Activated T-helper 2 cell treated with anti-CD3 and anti-CD28 coated beads, Interferon-gamma antibody, Interleukin-2, Interleukin-4, amounts not matched to agents 10 μg/mL and 5 μg/mL and 100 μg/mL, durations not matched to agents 14 hours and 24 hours and 36 hours (primary cell): ENCODE measurements at places on chromosomes 12 and 14.
A peak's percentile ranks its signal among the peaks of the same experiment; 100 is the strongest.

DNA sequence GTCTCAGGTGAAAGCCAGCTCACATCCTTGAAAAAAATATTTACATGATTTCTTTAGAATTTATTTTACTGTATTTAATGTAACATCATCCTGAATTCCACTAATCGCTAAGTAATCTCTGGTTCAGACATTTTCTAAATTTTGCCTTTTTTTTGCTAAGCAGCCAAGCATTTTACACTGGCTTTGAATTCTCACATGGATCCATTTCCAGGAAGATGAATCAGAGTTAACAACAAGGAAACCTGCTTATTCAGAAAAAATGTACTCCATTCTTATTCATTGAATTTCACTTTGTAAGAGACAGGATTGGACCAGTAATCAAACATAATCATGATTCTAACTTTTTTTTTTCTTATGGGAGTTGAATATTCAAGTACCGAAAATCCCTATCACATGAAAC is 1785.1 kb upstream of the FLRT2 start:
- no peak for DNase-seq

GRCh38 chr14:63438065-63438757 is 105.0 kb downstream of the PPP2R5E start:
- DNase-seq, result peak; percentile 14

GRCh38 chr14:38704220-38704619 is 398.8 kb downstream of the SEC23A start:
- DNase-seq, result no peak

DNA sequence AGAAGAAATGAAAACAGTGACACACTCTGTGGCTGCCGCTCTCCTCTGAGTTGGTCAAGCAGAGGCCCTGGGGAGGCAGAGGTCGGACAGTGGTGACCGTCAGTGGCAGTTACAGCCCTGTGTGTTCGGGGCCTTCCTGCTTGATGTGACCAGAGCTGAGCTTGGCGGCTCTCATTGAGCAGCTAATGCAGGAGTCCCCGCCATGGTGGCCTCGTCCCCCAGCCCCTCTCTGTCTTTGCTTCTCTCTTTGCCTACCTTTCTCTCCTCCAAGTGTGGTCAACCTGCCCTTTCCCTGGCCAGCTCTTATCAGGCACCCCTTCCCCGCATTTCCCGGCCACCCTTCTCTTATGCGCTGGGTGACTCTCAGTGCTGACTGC is 362.8 kb downstream of the CACNA1C start:
- DNase-seq, result no peak

- no peak for DNase-seq
These were observed 90.6 kb upstream of the LRIG3 start for GRCh38 chr12:59010941-59011340.

DNA sequence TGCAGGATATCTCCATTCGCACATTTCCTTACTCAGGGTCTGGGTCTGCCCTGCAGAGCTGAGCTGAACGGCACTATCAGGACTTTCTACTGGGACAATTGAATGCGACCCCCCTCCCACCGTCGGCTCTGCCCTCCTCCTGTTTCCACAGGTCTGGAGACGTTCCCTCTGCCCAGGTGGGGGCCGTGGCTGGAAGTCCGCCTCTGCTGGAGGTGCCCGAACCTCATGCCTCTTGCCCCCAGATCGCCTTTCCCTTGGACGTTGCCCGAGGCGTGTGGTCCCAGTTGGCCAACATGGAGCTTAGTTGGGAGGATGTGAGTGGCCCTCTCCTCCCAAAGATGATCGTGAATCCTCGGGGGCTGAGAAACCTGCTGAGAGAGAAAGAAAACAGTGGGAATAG is 21.2 kb upstream of the KLC1 start:
- no peak for DNase-seq

- DNase-seq, result no peak
These were observed 883 bp upstream of the CDCA4 start for GRCh38 chr14:105021656-105022275.

- DNase-seq, result no peak
These were observed 246.1 kb upstream of the CCDC196 start for GRCh38 chr14:66240105-66240504.

DNA sequence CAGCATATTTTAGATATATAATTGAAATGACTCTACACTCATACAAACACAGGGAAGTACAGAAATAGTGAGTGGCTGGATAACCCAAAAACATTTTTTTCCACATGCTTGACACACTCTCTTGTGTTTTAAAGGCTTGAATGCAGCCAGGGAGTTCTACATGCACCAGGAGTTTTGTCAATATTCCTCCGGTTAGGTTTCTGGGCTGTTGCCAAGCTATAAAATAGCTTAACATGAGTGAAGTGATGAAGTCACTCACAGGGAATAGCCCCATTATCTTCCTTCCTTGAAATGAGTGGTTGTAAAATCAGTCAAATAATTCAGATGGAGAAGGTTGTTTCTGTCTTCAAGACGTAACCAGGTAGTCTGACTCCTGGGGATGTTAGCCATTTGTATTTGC is 582.7 kb downstream of the SLC6A15 start:
- no peak for DNase-seq

- no peak for DNase-seq
These were observed 30.0 kb downstream of the NUMB start for GRCh38 chr14:73428353-73428824.

DNA sequence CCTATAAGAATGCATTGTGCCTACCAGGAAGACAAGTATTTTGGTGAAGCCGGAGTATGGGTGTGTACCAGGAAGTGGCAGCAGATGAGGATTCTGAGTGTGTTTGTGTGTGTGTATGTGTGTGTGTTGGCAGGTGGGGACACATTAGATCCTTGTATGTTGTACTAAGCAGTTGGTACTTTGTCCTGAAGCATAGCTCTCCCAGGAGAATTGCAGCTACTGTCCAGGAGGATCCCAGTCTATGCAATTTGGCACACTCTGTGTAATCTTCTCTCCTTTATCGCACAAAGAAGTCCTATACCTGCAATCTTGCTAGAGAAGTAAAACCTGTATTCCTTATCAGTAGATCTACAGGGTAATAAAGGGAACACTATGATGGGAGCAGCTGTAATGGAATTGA is 276.5 kb downstream of the PAWR start:
- no peak for DNase-seq

GRCh38 chr12:26101350-26101734 is 23.5 kb downstream of the BHLHE41 start:
- DNase-seq, result no peak

GRCh38 chr12:4628406-4628805 is 20.4 kb downstream of the AKAP3 start:
- no peak for DNase-seq

DNA sequence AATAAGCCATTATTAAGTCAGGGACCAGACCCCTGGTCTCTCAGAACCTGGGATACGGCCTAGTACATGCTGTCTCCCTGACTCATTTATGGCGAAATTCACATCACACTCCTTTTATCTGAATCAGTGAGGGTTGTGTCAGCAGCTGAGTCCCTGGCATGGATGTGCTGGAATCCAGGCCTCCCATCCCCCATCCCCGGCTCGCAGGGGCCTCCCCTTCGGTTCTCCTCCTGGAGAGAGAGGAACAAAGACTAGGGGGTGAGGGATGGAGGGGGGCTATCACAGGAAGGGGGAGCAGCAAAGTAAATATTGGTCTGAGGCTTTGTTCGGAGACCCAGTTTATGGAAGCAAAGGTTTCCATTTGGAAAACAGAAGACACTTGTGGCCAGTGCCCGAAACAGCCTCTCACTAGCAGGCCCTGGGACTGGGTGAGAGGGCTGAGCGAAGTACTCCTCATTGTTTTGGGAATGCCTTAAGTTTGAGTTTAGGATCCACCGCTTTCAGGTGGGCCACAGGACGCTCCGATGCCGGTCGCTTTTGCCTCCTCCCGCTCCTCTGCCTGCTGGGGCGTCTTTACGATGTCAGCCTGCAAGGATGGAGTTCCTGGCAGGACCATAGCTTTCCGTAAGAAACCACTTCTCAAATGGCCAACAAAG is 145.0 kb downstream of the PRKCH start:
- no peak for DNase-seq

DNA sequence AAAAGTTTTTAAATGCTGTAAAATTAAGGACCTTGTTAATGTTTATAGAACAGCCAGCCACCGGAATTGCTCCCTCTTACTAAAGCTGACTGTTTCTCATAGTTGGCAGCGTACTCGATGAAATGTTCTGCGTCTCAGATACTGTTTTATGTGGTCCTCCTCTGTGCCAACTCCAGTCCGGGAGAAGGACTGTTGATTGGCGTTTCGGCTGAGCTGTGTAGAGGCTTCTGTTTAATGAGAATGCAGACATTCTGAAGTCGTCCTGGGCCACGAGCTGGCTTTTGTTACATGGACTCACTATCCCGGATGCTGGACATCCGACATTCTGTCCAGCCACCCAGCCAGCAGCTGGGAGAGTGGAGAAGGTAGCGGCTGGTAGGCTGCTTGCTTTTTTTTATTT is 75.4 kb downstream of the WDR20 start:
- no peak for DNase-seq

DNA sequence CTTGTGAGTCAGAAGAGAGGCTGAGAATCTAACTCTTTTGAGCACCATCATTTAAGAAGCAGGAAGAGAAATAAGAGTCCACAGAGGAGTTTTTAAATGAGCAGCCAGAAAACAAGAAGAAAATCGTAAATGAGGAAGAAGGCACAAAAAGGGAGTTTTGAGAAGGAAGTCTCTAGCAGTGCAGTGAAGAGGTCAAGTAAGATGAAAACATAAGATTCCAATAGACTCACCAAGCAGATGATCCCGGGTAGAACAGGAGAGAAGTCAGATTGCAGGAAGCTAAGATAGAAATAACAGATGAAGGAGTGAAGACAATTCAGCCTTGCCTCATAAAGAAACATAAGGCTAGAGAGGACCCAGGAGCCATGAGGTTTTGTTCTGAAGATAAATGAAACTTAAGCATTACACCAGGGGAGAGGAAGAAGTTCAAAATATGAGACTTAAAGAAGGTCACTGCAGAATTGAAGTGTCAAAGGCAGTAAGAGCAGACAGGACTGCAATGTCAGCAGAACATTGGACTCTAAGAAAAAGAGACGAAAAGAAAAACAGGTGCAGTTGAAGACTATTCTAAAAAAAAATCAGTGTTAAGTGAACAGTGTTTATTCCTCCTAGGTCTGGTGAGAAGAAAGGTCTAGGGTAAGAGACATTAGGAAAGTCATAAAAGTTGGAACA is 229.0 kb downstream of the SEC23A start:
- no peak for DNase-seq

GRCh38 chr14:79101388-79101787 is 931.2 kb downstream of the NRXN3 start:
- DNase-seq, result no peak

DNA sequence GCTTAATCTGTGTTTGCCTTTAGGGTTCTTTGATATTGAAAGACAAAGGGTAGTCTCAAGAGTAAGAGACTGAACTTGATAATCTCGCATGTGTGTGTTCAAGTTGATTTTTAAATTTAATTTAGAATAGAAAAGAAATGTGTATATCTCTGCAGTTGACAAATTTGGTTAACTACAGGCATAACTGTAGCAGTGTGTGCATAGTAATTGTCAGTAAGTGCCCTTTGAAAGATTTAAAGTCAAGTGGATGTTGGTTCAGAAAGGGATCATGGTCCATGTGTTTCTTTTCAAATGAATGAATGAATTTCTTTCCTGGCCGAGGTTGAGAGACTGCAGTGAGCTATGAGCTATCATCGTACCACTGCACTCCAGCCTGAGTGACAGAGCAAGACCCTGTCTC is 49.9 kb upstream of the DYRK2 start:
- DNase-seq, result no peak

- DNase-seq, result no peak
These were observed 33.4 kb upstream of the SYNDIG1L start for GRCh38 chr14:74459289-74459946.

DNA sequence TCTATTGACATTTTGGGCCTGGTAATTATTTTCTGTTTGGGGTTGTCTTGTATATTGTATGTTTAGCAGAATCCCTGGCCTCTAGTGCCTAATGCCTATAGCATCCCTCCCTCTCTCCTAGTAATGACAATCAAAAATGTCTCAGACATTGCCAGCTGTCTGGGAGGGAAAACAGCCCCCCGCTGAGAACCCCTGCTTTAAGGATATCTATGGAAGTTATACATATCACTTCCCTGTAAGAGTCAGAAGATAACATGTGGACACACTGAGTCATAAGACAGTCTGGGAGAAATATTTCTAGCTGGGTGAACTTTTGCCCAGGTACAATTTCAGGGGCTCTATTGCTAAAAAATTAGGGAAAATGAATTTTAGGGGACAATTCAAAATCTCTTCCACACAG is 255.0 kb downstream of the PAWR start:
- no peak for DNase-seq

GRCh38 chr14:105258846-105259245 is 10.5 kb downstream of the BTBD6 start:
- no peak for DNase-seq

GRCh38 chr12:71159878-71160277 is 2.1 kb upstream of the TSPAN8 start:
- DNase-seq, result no peak

DNA sequence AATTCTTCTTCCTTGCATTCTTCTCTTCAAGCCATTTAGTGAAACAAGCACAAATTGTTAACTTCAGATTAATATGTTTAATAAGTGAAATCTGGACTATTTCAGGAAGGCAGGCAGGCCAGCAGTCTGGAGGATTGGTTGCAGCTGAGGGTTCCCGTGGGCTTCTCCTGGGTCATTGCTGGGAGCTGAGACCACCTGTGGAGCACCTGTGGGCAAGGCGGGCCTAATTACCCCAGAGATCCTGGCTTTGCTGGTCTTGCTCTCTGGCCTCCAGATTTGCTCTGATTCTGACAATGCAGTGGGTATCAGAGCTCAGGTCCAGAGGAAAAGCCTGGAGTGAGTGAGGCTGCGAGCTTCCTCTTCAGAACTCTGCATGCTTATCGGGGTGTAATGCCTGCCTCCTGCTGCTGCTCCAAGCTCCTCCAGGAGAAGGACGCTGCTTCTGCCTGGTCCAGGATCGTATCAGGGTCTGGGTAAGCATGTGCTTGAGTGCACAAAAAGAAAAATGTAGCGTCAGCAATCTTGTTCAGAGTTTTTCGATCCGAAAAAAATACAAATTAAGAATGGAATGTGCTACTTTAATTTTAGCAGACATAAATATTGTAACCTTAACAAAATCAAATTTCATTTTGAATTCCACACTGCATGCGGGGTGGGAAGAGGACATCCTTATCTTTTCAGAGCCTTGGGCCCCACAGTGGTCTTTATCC is 93.8 kb downstream of the TMEM30B start:
- no peak for DNase-seq

GRCh38 chr14:74792249-74793039 is 29.3 kb downstream of the YLPM1 start:
- no peak for DNase-seq

DNA sequence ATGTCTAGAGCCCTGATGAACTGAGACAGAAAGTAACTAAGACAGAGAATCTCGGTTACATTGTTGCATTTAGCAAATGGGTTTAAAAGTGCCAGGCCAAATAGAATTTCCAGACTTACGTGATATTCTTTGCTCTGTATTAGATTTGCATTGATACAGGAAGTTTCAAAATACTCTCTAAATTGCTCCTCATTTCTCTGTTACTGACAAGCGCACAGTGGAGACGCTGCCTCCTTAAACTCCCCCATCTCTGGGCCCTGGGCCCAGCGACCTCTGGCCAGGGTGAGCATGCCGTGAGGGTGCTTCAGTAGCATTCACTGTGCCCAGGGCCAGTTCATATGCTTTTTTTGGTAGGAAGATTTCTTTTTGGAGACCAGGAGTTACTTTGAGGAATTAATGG is 22.9 kb upstream of the EVL start:
- no peak for DNase-seq

- DNase-seq, result no peak
These were observed 48.1 kb downstream of the KCNK13 start for GRCh38 chr14:90109858-90110257.

- no peak for DNase-seq
These were observed 45.3 kb downstream of the FRS2 start for GRCh38 chr12:69515394-69515930.
